Activated T-helper 2 cell treated with anti-CD3 and anti-CD28 coated beads, Interferon-gamma antibody, Interleukin-2, Interleukin-4, amounts not matched to agents 10 μg/mL and 5 μg/mL and 100 μg/mL, durations not matched to agents 14 hours and 24 hours and 36 hours (primary cell): ENCODE measurements at places on chromosomes 7 and 10.

GRCh38 chr10:36473122-36473521 lies 652.3 kb upstream of the ANKRD30A start:
- no peak for DNase-seq

GRCh38 chr7:22610951-22611757 lies 111.2 kb upstream of the STEAP1B start:
- no peak for DNase-seq

DNA sequence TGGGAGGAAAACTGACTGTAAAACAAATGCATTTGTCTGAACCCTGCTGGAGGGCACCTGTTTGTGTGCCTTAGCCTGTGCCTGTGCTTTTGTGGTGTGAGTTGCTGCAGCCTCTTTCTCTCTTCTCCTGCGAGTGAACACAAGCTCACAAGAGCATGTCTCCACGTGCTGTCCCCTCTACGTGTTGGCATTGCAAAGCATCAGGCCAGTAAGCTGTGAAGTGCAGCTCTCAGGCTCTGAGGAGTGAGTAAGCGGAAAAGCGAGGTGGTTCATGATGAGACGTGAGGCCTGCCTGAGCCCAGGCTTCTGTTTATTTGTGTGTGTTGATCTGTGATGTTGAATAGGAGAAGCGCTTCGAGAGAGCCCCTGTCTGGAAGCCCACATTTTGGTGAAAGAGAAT lies 85.6 kb upstream of the PDCD4 start:
- DNase-seq = no peak

- DNase-seq = no peak
These were observed 258.6 kb downstream of the PAXIP1 start for GRCh38 chr7:154744256-154744860.
